ENCODE measurements at places on chromosomes 1 and 21. TPM values are rescaled to one million over a fixed set of nuclear protein-coding genes. Genes with fewer than 3 reads are reported as not detected.

DNA sequence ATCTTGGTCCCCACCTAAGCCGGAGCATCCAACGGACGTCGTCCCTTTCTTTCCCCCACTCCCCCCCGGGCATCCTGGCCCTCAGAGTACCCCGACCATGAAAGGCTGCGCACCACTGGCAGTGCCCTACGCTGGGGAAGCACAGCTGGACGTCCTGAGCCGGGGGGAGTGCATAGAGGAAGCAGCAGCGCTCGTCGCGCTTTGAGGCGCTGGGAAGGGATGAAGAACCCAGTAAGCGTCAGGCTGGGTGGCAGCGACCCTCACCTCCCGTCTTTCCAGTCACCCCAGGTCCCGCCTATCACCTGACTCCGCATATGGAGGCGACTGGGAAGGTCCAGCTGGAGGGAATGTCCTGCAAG lies 5.7 kb downstream of the MAP3K6 start:
- DNase-seq: no peak

DNA sequence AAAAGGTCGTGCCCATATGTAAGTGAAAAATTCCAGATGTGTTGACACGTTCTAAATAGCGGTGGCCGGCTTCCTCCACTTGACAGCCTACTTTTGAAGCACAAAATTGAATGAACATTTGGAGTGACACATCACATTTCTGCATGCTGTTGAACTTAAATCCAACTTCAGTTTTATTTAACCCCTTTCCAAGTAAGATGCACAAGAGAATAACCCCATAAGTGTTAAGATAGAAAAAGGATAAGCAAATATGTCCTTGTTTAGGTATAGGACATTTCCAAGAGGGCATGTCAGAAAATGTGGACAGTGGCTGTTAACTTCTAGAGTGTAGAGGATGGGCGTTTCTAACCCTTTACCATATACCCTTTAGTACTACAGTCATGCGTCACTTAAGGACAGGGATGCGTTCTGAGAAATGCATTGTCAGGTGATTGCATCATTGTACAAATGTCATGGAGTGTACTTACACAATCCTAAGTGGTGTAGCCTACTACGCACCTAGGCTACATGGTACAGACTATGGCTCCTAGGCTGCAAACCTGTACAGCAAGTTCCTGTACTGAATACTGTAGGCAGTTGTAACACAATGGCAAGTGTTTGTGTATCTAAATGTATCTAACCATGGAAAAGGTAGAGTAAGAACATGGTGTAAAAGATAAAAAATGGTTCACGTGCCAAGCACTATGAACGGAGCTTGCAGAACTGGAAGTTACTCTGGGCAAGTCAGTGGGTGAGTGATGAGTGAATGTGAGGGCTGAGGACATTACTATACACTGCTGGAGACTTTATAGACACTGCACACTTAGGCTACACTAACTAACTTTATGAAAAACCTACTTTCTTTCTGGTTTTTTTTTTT lies 9.3 kb upstream of the FAM89A start:
- no peak for DNase-seq

DNA sequence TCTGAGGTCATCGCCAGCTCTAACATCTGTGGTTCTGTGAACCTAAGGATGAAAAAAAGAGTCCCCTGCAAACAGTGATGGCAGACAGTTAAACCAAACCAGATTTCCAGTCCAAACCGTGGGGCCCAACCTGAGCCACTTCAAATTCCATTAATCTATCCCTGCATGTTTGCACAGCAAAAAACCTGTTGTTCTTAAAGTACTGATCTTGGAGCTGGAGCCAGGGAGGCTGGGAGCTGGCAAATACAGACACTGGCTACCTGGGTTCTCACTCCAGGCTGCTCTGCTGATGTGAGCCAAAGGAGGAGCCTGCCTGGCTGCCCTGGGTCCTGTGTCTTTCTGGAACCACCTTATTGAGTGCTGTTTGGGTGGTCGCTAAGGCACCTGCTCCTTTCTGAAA lies 16.4 kb downstream of the LDLRAD1 start:
- no peak for DNase-seq

ZYG11A gene
- total RNA-seq: not detected

Measured in naive thymus-derived CD4-positive, alpha-beta T cell (primary cell).